ENCODE measurements at places on chromosomes 4 and X.

DNA sequence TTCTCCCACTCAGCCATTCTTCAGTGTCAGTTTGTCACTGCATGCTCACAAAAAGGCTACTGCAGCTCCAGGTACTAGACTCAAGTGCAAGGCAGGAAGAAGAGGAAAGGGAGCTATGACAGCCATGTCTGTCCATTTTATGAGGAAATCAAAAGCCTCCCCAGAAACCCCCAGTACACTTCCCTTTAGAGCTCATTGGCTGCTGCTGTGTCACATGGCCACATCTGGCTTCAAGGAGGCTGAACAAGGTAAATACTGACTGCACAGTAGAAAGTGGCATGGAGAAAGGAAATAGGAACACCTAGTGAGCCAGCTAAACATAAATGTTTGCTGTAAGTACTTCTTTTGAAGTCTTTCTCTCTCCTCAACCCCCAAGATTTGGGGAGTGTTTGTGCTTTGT is 67.2 kb upstream of the FRAS1 start:
- DNase-seq: no peak

GRCh38 chr4:12146339-12146738 is 717.6 kb upstream of the HS3ST1 start:
- no peak for DNase-seq

GRCh38 chr4:87962398-87963146 is 12.9 kb upstream of the SPP1 start:
- DNase-seq: no peak

DNA sequence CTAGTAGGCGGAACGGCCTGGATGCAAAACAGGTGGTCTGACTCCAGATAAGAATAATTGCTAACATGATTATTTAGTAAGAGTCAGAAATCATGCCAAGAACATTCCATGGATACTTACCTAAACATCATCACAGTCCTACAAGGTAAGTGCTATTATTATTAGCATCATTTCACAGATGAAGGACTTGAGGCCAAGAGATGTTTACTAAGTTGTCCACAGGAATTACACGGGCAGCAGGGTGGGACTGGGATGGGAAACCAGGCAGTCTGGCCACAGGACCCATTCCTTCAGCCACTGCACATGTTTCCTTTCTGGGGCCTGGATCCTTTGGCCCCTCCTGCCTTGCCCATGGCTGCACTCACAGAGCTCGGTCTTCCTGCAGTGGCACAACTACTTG is 48.3 kb downstream of the ANAPC4 start:
- no peak for DNase-seq

DNA sequence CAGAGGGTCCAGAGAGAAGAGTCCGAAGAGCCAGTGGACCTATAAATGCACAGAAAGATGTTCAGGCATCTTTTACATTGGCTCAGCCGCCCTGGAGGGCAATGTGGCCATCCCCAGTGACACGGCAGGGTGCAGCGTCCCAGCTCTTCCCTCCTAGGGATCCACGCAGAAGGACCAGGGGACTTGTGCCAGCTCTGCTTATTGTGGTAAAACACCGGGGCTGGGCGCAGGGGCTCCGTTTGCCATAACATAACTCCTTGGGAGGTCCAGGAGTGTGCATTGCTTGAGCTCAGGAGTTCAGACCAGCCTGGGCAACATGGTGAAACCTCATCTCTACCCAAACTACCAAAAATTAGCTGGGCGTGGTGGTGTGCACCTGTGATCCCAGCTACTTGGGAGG is 70.2 kb downstream of the CPZ start:
- no peak for DNase-seq

DNA sequence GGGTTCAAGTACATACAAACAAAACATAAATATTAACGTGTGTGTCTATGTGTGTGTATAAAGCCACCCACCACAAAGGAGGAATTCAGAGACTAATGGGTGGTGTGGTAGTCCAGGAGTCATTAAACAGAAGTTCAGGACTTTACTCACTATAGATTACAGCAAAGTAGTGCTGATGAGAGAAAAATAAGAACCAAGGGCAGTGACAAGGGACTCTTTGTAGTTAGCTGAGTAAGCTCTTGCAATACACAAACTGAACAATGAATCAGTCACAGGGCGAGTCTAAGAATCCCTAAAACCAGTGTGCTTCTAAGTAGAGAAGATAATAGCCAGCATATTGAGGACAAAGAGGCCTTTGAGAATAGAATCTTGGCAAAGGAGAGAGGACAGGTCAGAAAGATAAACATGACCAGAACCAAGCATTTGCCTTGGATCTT is 232.4 kb downstream of the PPP3CA start:
- DNase-seq: peak; percentile 29

DNA sequence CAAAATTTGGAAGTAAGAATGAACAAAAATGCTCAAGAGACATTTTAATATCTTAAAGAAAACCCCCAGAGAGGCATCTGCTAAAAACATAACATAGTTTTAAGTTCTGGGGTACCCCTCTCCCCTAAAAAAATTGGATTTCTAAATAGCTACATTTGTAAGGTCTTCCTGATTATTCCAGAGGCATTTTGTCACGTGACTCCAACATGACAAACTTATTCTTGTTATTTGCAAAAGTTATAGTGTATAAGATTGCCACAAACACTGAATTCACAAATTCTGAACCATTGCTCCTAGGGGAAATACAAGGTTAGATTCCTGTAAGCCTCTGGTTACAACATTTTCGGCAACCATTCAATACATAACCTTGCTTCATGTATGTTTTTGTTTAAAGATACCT is 73.4 kb downstream of the COL25A1 start:
- DNase-seq: no peak

DNA sequence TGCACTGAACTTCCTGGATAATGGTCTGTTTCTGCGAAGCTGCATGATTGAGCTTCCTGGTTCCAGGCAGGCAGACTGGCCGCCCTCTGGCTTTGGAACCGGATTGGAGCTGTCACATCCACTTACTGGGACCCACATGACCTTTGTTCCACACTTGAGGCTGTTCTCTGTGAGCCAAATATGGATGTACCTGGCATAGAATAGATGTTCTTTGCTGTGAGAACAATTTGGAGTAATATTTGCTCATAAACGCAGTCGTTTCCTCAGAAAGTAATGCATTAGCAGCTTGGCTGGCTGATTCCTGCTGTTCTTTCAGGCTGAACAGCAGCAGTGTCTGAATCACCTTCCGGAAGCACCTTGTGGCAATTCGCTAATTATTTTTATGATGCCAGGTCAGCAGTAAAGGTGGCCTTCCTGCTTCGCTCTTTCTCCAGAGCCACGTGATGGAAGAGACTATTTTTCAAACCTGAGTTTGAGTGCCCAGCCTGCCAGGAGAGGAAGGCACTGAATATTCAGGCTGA is 78.1 kb upstream of the BOD1L1 start:
- DNase-seq: no peak

DNA sequence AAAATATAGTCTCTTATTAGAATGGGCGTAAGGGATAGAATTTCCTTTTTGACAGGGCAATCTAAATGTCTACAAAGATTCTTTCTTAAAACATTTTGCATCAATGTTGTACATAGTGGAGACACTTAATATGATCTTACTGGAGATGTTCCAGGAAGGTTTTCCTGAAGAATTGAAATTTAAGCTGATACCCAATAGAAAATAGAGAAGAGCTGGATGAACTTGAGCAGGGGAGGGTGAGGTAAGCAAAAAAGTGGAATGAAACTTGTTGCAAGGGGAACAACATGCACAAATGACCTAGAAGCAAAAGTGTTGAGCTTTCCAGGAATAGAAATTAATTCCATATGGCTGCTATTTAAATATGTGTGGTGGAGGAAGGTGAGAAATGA is 19.7 kb downstream of the SLAIN2 start:
- no peak for DNase-seq

GRCh38 chr4:17124767-17125166 is 226.3 kb upstream of the LDB2 start:
- no peak for DNase-seq

DNA sequence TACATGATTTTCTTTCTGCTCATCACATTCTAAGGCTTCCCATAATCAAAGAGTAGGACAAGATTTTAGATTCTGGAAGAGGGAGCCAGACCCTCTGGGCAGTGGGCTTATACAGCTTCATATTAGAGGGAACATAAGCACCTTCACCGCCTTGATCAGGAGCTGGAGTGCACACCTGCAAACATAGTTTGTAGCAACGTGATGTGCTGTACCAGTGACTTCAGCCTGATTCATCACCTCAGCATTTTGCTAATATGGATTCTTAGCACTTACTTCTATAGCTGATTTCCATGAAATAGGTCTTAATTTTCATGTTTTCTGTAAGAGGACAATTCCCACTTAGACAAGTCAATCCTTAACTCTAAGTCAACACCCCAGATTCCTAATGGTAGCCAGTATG is 36.7 kb downstream of the PCDH18 start:
- DNase-seq: no peak

GRCh38 chr4:115491686-115492085 is 378.3 kb upstream of the NDST4 start:
- no peak for DNase-seq

DNA sequence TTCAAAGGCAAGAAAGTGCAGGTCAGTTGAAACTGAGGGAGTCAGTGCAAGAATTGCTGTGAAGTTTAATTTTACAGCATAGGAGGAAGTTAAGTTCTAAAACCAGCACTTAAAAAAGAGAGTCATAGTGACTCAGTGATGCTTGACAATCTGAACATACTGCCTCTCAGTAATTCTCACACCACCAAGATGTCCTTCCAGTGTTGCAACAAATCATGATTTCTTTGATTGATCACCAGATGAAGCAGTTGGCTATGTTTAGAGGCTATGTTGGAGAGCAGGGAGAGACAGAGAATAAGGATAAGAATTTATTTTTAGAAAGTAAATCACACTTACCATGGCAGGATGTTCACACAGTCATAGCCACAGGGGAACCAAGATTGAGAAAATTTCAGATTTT is 13.2 kb downstream of the TRIM2 start:
- no peak for DNase-seq

DNA sequence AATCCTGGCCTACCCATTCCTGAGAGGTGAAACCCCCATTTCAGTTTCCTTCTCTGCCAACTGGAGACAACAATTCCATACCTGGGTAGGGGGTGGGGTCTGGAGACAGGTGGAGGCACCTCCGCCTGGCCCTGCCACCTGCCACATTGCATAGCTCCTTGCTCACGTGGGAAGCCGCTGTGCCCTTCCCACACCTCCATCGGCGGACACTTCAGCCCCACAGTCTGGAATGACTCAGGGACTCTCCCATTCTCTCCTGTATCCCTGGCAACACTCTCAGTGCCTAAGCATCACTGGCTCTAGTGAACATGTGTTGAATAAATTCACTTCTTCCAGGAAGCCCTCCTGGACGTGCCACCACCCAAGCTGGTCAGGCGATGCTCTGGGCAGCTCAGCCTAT is 21.7 kb downstream of the PPP2R2C start:
- DNase-seq: no peak

DNA sequence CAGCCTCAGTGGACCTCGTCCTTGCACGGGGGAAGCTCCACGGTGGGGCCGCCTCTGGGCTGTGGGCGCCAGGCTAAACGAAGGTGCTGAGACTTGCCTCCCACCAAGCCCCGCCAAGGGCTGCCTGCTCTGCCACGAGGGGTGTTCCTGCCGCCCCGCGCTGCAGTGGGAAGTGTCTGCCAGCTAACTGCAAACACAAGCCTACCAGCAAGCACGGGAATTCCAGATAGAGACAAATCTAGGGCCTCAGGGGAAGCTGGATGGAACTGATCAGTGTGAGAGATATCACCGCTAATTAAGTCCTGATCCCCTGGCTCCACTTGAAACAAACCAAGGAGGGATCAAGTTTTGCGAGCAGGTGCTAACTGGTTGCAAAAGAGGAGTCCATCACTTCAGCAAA is 181.6 kb upstream of the LEF1 start:
- DNase-seq: no peak

GRCh38 chr4:47718696-47719095 is 119.2 kb downstream of the CORIN start:
- no peak for DNase-seq

- DNase-seq: no peak
Measured at GRCh38 chr4:107458194-107458593, 261.8 kb downstream of the PAPSS1 start.

GRCh38 chr4:74610491-74610890 is 165.6 kb downstream of the AREG start:
- DNase-seq: no peak

DNA sequence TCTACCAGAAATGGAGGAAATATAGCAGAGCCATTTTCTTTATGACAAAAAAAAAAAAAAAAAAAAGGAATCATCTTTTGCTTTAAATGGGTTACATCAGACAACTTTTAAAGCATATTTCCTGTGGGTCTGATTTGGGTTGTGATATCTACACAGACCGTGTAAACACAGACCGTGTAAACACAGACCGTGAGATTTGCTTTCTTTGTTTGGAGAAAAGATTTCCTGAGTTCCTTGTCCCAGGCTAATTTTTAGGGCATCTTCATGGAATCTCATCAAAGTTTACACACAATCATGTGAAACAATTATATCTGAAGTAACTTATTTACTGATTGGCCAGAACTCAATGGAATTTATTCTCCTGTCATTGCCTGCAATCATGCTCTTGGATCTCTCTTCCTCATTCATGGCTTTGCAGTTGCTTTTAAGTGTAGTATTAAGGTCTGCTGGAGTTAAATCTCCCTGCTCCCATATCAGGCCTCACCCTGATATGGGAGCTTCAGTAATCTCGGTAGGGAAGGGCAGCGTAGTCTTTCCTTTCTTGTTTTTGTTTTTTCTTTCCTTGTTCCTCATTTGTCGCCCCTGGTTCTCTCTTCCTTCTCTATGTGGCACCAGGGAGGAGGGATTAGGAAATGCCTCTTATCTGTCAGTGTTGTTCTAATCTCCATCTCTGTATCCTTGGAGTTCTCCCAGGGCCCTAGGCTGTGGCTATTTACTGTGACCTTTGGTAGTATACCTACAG is 248.6 kb upstream of the JADE1 start:
- no peak for DNase-seq

DNA sequence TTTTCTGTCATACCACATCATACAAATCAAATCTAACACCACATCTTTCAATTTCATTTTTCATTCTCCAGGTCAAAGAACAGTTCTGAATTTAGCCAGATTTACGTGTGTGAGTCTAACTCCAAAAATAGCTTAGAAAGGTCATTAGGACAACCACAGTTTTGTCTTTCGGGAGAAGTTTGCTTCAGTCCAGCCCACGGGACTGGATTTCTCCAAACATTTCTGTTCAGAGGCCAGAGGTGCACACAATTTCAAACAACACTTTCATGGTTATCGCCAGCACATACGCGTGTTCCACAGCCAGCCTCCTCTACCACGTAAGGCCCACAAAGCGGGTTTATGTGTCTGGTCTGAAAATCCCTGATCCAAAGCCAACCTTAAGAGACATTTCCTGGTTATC is 65.9 kb downstream of the VEGFC start:
- no peak for DNase-seq

DNA sequence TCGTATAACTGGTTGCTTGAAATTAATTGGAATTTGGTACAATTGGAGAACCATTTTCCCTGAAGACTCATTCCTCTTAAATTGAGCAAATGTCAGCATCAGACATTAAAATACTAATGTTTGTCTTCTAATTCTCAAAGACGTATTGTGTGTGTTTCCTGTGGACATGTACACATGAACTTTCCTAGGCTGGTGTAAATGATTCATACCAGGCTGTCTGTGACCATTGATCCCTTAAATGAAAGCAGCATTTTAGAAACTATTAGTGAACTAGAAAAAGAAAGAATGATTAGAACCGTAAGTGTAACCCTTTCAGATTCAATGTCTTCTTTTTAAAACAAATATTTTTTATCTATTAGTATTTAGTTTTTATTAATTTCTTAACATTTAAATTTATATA is 332.9 kb downstream of the PPP3CA start:
- no peak for DNase-seq

GRCh38 chrX:28884823-28885222 is 297.6 kb downstream of the IL1RAPL1 start:
- no peak for DNase-seq

Measured in SJSA1 (cell line).